Dermis lymphatic vessel endothelial cell (primary cell): ENCODE measurements at places on chromosomes 4 and X. TPM values are rescaled to one million over a fixed set of nuclear protein-coding genes. Genes with fewer than 3 reads are reported as not detected.

Gene TMEM154
- total RNA-seq, result 0.33 and 0.95 TPM in 2 replicates

Gene TLR6
- total RNA-seq, result 0.09 and 0.11 TPM in 2 replicates

Gene SCML2
- 2.1 and 2.2 TPM in 2 replicates for total RNA-seq

Gene FHL1
- 68.2 and 99.0 TPM in 2 replicates for total RNA-seq

Gene CXorf65
- not detected in 2 replicates for total RNA-seq

Gene SLC25A43
- 11.6 and 14.1 TPM in 2 replicates for total RNA-seq
